ENCODE measurements at places on chromosomes 3 and 15. TPM values are rescaled to one million over a fixed set of nuclear protein-coding genes. Genes with fewer than 3 reads are reported as not detected.

PAK6 gene
- 0.90 TPM for total RNA-seq

BLM gene
- total RNA-seq, result 35.2 TPM

FGD5 gene
- total RNA-seq, result 0.25 TPM

CCDC39 gene
- 3.3 TPM for total RNA-seq

DNA sequence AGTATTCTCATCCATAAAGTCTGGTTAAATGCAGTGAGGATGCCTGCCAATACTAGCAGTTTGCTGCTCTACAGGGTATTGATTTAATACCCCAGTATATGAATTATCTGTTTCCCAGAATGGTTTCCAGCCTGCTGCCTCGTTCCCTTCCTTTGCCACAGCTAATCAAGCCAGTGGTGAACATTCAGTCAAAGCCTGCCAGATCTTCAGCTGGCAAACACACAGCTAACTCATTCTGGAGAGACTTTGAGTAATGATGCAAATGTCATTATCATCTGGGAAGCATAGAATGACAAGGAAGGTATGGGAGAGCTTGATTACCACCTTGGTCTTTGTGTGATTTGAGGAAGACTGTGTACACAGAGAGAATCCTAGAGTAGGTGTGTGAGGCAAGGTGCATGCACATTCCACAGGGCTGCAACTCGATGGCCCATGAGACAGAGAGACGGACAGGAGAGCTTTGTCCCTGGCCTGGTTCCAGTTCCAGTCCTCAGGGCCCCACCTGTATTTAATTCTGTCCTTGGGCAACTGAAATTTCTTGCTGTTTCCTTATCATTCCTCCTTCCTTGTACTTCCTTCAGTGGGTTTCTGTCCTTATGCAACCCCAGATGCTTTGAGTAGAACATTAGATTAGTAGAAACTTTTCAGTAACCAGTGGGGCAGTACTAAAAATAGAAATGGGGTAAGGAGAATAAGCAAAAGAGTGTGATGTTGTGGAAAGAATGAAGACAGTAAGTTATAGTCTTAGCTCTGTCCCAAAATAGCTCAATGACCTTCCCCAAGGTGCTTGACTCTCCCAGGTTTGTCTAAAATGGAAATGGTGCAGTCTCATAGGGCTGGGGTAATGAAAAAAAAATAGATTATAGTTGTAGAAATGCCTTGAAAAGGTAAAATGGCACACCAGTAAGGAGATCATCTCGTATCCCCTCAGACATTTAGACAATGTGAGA, 72.5 kb downstream of the MITF start:
- no peak for DNase-seq

GRCh38 chr15:99224372-99225214, 24.8 kb downstream of the TTC23 start:
- DNase-seq, result no peak

DNA sequence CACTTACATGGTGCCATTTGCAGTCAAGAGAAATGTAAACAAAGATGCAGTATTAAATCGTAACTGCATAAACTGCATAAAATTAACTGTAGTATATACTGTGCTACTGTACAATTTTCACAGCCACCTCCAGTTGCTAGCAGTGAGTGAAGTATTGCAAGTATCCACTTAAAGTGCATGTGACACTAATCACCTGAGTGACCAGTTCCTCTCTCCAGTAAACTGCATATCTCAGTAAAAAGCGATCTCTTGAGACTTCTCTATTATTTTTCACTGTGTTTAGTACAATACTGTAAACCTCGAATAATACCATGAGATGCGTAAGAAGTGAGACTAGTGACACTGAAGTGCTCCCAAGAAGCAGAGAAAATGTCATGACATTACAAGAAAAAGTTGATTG, 111.7 kb upstream of the PLXND1 start:
- DNase-seq, result no peak

- no peak for DNase-seq
These were observed 11.8 kb upstream of the FBXO22 start for GRCh38 chr15:75891895-75892294.

All from neural progenitor cell (in vitro differentiated cells).